ENCODE measurements at places on chromosomes 7 and 10. TPM values are rescaled to one million over a fixed set of nuclear protein-coding genes. Genes with fewer than 3 reads are reported as not detected.

- DNase-seq: no peak
These were observed 38.9 kb downstream of the KIAA1217 start for GRCh38 chr10:24247841-24248240.

DNA sequence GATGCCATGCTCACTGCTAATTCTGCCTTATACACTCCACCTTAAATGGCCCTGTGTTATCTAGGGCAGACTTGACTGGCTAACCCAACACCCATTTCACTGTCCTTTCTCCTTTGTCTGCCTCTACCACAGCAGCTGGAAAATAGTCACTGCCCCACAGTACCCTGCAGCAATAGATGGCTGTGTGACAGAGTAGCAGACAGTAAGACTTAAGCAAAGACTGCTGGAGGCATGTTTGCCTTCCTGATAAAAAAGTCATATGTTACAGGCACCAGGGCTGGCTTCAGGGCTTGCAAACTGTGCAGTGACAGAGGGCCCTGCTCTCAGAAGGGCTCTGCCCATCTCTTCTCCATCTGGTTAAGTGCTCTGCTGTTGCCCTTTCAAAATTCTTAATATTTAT, 332.6 kb upstream of the GHITM start:
- peak; percentile 18 for DNase-seq

DNA sequence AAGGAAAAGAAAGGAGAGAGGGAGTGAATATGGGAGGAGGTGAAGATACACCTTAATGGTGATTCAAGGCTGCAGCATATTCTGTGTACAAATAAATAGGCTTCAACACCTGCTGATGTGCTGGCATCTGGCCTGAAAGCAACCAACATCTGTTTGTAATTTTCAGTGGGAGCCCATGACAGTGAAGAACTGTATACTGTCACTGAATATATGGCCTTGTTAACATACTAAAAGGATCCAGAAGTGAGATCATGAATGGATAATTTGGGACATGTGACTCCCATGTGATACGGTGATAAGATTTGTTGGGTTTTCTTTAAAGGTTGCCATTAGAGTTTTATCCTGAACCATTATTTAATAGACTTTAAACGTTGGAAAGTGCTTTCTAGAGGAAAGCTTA, 459.3 kb downstream of the CNTNAP2 start:
- peak; percentile 68 for DNase-seq

DNA sequence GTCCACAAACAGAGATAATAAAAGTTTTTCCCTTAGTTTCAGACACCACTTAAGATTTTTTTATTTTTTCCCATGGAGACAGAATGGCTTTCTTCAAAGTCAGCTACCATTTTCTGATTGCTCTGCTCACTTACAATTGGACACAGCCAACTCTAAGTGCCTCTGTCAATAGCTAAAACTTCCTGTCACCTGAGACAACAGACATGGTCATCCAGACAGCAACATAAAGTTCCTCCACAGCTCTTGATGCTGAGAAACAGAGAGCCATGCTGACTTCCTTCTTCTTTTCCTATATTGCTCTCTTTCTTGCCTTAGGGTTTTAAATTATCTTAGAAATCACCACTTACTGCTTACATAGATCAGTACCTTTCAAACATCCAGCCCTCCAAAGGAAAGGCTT, 12.0 kb downstream of the ZNF800 start:
- no peak for DNase-seq

- no peak for DNase-seq
These were observed 100.2 kb downstream of the LRMDA start for GRCh38 chr10:75531571-75532031.

The STEAP1B gene
- 16.6 TPM for polyA plus RNA-seq

All from SK-N-SH (cell line).